ENCODE measurements at places on chromosomes 16 and 17.

DNA sequence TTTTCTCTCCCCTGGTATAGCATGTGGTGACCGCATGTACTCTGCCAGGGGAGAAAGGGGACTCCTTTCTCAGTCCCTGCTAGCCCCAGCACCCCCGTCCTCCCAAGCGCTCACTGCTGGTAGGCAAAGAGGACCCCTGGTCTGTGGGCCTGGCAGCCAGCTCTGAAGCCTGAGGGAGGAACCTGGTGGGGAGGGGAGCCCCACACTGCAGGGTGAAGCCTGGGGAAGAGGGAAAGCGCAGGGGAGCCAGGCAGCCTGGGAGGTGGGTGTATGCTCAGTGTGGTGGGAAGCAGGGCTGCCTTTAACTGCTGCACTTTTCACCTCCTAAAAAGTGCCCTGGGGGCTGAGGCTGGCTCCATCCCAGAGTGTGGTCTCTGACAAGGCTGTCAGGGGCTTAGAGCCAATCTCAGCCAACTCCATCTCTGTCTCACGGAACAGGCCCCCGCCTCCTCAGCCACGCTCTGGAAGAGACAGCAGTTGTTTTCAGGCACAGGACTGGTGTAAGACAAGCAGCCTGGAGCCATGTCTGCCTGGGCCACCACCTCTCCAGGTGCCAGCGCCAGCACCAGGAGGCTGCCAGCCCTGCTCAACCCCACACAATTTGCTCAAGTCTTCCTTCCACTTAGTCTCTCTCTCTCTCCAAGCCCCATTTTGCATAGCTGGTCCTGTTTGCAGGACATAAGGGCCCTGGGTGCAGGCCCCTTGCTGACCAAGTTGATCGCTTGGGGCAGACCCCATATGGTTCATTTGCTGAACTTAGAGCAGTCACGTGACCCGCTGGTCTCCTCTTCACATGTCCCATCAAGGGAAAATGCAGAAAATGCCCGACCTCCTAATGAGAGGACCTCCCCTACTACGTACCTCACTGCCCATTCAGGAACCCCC lies 14.7 kb upstream of the TBX2 start:
- no peak for DNase-seq

- no peak for DNase-seq
These were observed 21.8 kb upstream of the AATK start for GRCh38 chr17:81187586-81188490.

- DNase-seq, result no peak
These were observed 919 bp upstream of the DHRS7C start for GRCh38 chr17:9792181-9792840.

DNA sequence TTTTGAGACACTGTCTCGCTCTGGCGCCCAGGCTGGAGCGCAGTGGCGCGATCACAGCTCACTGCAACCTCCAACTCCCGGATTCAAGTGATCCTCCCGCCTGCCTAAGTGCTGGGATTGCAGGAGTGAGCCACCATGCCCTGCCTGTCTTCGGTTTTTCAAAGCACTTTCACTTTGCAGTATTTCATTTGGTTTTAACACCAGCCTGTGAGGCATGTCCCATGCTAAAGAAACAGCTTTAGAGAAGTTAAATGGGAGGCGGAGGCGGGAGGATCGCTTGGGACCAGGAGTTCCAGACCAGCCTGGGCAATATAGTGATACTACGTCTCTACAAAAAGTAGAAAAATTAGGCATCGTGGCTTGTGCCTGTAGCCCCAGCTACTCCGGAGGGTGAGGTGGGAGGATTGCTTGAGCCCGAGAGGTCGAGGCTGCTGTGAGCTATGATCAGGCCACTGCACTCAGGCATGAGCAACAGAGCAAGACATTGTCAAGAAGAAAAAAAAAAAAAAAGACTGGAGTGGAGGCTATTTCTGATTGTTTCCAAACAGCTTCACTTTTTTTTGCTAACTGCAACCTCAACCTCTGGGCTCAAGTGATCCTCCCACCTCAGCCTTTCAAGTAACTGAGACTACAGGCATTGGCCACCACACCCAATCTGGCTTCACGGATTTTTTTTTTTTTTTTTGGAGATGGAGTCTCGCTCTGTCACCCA lies 1.3 kb downstream of the METTL23 start:
- DNase-seq, result no peak

- no peak for DNase-seq
These were observed 58.7 kb downstream of the PLXDC1 start for GRCh38 chr17:39092692-39093230.

DNA sequence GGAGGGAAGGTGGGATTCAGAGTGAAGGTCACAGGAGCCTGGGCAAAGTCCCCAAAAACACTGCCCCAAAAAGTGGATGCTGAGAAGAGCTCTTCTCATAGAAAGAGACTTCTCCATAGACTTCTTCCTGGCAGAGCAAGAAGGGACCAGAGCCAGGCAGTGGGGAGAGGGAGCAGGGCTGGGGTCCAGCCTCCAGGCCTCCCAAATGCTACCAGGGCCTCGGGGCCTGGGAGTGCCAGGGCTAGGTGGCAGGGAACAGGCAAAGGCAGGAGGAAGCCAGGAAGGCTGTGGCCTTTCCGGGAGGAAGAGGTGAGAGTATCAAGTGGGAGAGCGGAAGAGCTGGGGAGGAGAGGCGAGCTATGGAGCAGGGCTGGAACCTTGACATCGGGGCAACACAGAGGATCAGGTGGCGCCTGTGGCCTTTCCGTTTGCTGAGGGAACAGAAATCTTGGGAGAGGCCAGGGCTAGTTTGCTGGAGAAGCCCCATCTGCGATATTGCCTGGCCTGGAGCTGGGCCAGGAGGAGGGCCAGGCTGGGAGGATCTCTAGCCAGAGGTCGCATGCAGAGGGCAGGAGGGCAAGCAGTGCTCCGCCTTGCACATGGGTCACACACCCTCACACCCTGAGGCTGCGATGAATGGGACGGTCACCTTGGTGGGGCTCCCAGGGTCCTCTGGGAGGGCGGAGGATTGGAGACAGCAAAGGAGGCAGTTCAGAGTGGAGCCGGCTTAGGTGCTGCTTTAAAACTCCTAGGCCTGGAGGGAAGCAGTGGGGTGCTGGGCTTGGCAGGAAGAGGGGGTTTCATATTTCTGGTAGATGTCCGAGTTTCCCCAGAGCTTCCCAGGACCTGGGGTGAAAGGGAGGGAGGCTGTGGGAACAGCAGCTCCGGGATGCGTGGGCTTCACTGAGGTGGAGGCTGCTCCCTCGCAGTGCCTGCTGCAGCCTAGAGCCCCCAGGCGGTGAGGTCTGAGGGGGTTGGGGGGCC lies 3.4 kb downstream of the SLC16A5 start:
- no peak for DNase-seq
